ENCODE measurements at places on chromosomes 4 and X.

- no peak for DNase-seq
Measured at GRCh38 chr4:183391204-183391603, 53.2 kb upstream of the CDKN2AIP start.

DNA sequence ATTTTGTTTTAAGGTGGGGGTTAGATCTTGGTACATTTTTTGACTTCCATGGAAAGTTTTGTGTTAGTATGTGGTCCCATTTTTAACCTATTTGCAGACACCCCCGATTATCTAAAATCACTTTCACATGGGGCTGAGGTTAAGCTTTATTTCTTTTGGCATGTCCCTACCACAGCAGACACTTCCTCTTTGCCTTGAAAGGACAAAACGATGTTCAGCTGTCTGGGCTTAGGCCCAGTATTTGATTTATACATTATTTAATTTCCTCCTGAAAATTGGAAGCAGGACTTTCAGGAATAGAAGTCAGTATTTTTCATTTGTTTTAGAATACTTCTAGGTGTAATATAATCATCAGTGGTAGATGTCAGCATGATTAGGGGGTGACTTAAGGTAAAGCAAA is 112.4 kb upstream of the SPRY1 start:
- no peak for DNase-seq

DNA sequence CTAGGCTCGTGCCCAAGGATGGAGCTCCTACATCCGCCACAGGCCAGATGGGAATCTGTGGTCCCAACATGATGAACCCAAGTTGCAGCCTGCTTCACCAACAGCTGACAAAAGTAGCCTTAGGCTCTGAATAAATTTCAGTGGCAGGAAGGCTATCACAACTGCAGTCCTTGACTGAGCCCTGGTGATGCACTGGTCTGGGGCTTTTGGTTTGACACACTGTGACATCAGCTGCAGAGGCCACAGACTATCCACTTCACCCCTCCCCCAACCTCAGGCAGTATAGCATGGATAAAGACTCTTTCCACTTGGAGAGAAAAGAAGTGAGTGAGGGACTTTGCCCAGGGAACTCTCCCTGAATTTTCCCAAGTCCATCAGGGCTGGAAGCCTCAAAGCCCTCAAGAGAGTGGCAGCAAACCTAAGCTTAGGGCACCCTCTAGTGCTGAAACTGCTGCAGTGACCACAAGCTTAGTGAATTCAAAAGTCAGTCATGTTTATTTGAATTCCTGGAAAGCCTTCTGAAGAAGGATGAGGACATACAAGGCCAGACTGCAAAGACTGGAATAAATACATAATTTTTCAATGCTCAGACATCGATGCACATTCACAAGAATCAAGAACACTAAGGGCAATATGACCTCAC is 135.0 kb upstream of the TENT5D start:
- no peak for DNase-seq

- DNase-seq = no peak
Measured at GRCh38 chr4:115418635-115419396, 305.4 kb upstream of the NDST4 start.

- no peak for DNase-seq
Measured at GRCh38 chr4:139813881-139814280, 148.3 kb downstream of the MGST2 start.

DNA sequence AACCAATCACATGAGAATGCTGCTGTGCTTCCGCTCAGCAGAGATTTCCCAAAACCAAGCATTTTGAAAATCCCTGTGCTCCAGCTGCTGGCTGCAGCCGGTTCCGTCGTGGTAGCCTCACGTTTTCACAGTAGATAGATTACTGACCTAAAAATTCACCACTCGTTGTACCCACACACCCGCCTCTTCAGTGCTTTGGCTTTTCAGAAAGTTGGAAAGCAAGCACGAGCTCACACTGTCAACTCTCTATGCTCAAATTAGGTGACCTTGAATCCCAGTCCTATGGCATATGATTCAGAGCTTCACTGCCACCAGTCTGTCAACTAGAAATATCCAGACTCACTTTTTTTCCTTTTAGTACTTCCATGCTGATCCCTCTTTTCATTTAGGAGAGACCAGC is 168.9 kb downstream of the DCTD start:
- no peak for DNase-seq

GRCh38 chr4:131054489-131055019 is 1958.6 kb downstream of the C4orf33 start:
- no peak for DNase-seq

GRCh38 chr4:1991596-1992434 is 17.0 kb downstream of the NELFA start:
- no peak for DNase-seq

DNA sequence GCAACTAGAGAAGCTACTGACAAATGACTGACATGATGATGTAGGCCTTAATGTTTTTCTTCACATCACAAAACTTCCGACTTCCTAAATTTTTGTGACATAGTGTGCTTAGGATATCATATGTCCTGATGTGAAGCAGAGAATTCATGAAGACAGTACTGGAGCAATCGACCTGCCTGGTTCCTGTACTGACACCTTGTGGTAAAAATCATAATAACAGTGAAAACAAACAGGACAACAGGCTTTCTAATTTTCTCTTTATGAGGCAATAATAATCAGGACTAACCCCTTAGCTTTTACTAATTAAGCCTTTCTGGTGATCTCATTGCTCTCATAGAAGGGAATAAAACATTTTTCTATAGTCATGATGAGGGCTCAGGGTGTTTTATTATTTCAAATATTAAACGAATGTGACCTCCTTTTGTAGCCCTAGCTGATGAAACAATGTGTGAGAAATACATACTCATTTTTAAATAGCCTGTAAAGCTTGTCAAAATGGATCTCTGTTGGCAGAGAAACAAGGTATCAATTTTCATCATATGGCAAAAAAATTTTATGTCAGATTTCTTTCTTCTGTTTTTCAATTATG is 158.4 kb downstream of the TENT5D start:
- no peak for DNase-seq

DNA sequence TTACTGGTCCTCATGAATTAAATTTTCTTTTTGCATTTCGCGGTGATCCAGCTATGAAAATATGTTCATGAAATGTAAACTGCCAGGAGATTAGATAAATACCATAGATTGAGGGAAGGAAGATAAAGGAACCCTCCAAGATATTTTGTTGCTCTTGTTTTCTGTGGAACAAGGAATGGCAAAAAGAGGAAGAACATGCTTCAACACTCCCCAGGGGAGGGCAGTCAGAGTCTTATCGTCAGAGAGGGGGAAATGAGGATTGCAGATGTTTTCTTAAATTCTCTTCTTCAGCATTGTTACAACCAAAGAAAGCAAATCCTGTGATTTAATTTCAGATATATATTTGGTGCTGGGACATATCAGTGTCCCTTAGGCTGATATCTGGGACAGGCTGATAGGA is 9.5 kb upstream of the SFRP2 start:
- no peak for DNase-seq

DNA sequence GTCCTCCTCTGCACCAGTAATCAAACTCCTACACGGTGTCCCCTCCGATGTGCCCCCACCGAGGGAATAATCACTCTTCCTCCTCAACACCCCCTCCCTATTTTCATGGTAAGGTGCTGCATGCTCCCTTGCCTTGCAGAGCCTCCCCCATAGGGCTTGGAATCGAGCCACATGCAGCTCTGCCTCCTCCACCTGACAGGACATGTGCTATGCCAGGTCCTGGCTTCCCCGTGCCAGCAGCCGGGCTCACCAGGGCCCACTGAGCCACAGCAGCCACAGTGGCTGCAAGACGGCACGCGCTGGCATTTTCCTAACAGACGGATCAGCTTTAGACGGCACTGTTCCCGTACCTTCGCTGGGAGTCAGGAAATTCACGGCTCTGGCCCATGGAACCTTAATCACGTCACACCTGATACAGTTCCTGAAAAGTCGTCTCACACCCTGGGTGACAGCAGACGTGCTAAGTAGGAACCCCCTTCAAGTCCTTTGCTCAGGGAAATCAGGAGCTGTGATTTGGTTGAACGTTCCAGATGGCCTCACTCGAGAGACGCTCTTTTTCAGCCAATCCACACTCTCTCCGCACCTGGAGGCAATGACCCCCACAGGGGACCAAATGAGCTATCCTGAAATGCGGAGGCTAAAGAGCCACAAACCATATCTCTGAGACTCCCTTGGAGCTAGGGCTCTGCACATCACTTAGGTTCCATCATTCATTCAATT is 63.2 kb downstream of the JAKMIP1 start:
- no peak for DNase-seq

Data from naive thymus-derived CD8-positive, alpha-beta T cell (primary cell).